ENCODE measurements at places on chromosomes 6 and 20.

DNA sequence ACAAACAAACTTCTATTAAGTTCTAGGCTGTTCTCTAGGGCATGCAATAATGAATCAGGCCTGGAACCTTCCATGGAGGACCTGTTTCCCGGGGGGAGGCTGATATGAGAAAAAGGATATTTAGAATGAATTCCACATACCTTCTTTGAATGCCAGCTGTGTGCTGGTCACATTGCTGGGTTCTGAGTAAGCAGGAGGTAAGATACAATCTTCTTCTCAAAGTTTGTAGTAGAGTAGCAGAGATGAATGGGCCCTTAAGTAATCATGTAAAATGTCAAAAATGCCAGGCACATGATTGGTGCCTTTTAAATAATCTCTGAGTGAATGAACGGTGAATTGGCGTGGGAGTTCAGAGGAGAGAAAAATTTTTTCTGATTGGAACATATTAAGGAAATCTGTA is 47.4 kb downstream of the TGM2 start:
- no peak for DNase-seq

DNA sequence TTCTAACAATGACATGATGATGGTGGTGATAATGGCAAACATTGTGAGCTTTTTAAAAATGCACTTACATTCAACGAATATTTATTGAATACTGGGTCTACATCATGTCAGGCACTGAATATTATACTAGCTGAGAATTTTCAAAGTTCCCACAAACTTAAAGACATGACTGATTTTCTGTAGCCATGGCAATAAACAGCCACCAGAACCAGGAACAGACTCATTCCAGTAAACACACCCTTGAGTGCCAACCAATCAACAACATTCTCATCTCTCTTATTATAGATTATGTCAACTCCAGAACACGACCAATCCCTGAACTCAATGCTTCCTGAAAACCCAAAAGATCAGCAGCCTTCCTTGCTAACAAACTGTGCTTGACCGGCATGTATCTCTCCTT is 212.4 kb upstream of the RUNX2 start:
- no peak for DNase-seq

DNA sequence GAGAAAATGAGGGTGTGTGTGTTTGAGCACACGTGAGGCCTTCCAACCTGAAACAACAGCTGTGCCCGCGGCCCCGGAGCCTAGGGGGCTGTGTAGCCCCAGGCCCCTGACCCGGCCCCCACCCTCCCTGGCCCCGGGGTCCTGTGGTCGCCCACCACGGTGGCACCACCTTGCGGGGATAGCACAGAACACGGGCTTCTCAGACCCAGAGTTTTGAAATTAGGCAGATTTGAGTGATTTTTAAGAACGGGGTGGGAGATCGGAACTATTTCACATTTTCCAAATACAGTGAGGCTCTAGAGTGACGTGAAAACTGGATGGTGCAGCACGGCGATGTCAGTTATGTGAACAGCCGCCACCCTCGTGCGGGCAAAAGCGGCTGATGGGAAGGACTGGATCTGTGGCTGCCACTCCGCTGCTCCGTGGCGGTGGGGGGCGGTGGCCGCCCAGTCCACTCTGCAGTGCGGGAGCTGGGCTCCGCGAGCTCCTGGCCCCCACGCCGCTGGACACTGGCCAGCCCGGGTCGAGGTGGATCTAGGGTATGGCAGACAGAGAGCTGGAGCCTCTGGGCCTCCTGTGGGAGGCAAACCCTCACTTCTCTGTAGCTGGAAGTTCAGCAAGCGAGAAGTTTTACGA is 17.3 kb upstream of the BHLHE23 start:
- DNase-seq = no peak

DNA sequence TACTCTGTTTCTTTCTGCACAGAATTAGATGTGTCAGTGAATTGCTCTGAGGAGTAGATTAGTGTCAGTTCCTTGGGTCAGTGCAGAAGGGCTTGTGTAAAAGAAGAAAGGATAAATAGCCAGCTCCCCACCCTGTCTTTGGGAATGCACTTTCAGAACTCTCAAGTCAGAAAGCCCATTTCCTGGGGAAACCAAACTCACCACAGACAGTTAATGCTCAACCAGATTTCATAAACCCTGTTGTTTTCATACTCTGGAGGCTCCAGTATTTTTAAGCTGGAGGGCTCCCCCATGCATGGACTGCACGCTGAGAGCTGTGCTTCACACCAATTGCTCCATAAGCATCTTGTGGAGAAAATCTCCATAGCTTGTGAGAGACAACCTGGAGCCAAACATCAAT is 449.7 kb downstream of the CDH26 start:
- no peak for DNase-seq

- DNase-seq = no peak
These were observed 90.0 kb downstream of the ATP9A start for GRCh38 chr20:51678026-51678697.

DNA sequence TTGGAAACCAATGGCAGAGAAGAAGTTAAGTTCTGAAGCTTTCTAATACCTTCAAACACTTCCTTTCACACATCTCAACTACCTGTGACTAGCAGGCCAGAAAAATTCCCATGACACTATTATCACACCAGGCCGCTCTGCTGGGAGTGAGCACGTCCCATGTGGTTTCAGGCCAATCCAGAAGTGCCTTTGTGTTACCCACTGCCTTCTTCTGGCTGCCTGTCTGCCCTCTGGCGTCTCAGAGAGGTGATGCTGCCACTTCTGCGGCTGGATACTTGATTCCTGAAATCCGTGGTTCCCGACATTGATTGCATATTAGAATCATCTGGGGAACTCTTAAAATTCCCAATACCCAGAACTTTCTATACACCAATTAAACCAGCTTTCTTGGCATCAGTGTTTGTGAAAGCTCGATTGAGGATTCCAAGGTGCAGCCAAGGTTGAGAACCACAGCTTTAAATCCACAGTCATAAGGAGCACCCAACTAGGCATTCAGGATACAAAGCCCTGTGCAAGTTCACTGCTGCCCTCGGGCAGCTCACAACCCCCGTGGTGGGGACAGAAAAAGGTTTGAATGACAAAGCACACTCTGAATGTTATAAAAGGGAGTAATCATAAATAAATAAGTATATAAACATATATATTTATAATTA is 65.6 kb downstream of the STMND1 start:
- DNase-seq = no peak

GRCh38 chr6:4891141-4891540 is 112.7 kb downstream of the RPP40 start:
- DNase-seq = no peak

DNA sequence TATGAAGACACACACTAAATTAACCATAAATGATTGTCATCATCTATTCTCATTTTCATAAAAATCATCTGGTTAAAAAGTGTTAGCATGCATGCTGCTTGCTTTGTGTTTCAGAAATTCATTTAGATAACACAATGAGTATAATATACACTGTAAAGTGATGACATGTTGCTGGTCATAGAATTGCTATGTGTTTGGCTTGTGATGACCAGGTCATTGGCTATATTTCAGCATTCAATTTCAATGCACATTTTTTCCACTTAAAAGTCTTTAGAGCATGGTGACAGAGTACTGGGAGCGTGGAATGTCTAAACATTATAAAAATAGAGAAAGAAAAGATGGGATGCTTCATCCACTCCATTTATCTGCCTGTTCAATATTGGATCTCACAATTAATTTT is 1291.1 kb upstream of the MAP3K7 start:
- DNase-seq = no peak

DNA sequence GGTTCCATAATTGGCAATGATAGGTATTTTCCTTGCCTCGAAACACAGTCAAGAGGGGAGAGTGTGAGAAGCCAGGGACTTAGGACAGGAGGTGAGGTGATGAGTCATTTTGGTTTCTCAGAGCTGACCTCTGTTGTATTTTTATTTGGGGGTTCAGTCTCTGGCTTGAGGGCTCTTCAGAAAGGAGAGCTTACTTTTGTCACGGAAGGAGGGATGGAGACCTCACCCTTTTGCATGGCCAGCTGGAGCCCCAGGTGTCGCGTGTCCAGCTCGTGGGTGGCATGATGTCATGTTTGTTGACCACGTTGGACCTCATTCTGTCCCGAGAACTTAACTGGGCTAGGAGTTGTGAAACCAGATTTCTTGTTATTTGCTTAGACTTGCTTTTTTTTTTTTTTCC is 293.9 kb downstream of the QKI start:
- no peak for DNase-seq

DNA sequence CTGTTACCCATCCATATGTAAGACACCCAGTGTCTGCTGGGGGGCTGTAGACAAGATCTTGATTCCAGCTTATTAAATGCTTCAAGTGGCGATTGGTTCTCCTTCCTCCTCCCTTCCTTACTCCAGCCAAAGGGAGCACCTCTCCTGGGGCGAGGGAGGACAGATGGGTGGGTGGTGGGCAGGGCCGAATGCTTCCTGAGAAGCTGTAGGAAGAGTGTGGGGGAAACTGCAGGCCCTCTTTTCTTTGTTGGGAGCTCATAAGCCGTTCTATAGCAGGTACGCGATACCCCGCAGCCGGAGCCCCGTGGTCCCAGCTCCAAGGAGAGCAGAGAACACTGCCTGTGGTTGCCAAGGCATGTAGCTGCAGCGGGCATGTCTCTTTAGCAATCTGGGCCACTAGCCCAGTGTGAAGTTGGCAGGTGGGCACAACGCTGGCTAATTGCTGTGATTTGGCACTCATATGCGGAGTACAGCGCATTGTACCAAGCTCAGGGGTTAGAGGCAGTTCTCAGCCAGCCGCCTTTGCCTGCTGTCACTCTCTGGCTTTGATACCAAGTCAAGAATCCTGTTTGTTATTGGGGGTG is 14.7 kb upstream of the KCNG1 start:
- peak; percentile 89 for DNase-seq

DNA sequence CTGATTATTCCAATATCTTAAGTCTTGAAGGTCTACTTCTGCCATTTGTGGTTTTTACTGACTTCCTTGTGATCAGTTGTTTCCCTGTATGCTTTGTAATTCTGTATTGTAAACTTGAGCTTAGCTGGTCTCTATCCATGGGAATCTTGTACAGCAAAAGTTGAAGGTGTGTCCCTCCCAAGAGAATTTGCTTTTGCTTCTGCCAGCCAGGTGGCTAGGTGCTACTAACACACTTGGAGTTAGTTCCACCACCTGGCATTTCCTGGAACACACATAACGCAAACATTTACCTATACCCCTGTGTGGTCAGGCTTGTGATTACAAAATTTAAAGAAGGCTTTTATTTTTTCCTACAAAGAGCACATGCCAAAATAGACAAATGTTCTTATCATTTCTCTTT is 141.2 kb downstream of the GRM4 start:
- no peak for DNase-seq

- no peak for DNase-seq
These were observed 49.3 kb downstream of the CLIC5 start for GRCh38 chr6:45966340-45966739.

GRCh38 chr20:63976980-63977738 is 2.3 kb downstream of the SAMD10 start:
- no peak for DNase-seq

- no peak for DNase-seq
These were observed 21.4 kb upstream of the SNAI1 start for GRCh38 chr20:49961413-49961812.

GRCh38 chr20:59987135-59987534 is 28.9 kb downstream of the CDH26 start:
- DNase-seq = no peak

GRCh38 chr20:38197217-38197616 is 32.1 kb upstream of the TGM2 start:
- no peak for DNase-seq

DNA sequence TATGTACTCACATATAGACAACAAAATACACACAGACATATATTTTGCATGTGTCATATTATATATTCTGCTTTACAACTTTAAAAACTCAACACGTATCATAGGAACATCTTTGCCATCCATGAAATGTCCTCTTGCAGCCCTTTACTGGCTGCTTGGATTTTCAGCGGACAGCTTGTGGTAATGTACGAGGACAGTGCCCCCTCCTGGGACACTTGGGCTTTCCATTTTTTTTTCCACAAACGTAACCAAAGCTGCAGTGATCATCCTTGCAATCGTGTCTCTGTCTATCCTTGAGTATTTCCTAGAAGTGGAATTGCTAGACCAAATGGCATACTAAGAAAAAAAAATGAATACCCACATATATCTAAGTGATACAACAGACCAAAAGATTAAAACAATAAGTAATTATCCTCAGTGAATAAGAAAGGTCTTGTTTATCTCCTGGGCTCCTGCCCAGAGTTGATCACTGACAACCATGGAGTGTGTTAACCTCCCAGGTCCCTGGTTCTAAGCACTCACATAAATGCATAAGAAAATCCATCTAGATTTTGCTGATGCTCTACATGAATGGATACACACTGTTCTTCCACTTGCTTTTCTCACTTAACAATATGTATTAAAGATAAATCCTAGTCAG is 18.1 kb downstream of the BPI start:
- peak; percentile 11 for DNase-seq

- DNase-seq = no peak
These were observed 27.0 kb upstream of the MARCKS start for GRCh38 chr6:113830140-113830539.

DNA sequence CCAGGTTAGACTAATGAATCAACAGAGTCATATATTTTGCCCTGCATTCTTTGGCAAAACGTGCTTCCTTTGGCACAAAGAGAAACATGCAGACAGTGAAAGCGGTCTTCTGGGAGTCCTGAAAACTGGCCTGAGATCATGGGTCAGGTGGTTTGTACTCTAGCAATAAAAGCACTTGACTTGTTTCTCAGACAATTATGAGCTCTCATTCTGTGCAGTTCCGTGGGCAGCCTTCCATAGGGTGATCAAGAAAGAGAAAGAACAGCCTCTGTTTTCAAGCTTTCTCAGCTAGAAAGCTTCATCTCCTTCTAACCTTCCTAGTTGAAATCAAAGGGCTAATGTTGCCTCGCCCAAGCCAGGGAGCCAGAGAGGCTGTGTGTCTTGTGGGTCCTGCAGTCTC is 62.7 kb upstream of the ISM1 start:
- DNase-seq = no peak

- no peak for DNase-seq
These were observed 9.4 kb downstream of the ABCC10 start for GRCh38 chr6:43436577-43437282.
